Activated CD4-positive, alpha-beta T cell treated with anti-CD3 and anti-CD28 coated beads for 24 hours (primary cell): ENCODE measurements at places on chromosomes 13 and 19.

GRCh38 chr13:33258808-33259193, 26.8 kb downstream of the STARD13 start:
- DNase-seq = no peak

GRCh38 chr13:42834946-42835345, 53.6 kb downstream of the FAM216B start:
- DNase-seq = no peak

GRCh38 chr13:98937911-98938381, 39.9 kb downstream of the DOCK9 start:
- no peak for DNase-seq

DNA sequence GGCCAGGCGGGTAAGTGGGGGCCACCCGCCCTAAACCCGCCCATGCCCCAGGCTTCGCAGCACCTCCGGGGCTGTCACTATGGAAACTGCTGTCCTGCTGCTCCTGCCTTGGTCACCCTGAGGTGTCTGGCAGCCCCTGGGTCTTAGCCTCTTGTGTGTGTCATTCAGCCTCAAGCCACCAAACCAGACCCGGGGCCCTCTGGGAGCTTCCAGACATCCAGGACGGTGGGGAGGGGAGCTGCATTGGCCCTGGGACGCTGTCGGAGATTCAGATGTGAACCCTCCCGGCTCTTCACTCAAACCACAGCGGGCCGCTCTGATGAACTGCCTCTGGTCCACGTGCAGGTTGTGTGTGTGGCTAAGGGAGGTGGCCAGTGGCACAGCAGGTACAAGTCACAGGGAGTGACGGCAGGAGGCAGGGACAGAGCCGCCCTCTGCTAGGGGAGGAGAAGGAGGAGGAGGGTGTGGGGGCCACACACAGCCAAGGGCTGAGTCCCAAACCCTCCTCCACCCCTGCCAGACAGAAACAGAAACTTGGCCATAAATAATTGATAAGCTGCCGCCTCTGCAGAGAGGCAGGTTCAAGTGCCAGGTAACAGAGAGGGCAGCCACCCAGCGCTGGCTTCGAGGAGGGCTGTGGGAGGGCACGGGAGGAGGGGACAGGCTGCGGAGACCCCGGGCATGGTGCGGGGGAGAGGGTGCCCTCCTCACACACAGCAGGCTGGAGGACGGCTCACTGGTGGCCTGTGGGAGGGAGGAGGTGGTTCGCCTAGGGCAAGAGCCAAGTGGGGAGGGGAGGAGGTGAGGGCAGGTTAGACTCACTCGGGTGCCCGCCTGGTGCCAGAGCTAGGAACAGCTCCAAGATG, 8.0 kb downstream of the NANOS3 start:
- DNase-seq = no peak

DNA sequence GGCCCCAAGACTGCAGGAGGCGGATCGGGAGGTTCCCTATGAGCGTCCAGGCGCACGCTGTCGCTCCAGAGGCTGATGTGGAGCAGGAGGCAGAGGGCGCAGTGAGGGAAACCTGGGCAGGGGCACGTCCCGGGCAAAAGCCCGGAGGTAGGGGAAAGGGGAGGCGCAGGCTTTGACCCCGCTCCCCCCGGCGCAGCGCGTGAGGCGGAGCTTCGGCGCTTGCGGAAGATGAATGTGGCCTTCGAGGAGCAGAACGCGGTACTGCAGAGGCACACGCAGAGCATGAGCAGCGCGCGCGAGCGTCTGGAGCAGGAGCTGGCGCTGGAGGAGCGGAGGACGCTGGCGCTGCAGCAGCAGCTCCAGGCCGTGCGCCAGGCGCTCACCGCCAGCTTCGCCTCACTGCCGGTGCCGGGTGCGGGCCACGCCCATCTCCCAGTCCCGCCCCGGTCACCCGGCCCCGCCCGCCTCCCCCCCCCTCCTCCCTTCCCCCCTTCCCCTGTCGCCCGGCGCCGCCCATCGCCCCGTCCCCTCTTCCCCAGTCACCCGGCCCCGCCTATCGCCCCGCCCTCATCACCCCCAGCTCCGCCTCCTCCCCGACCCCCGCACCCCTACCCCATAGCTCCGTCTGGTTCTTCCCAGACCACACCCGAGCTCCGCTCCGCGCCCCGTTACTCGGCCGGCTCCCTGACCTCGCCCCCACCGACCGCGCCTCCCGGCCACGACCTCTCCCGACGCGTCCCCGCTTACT, 4.1 kb downstream of the HMG20B start:
- no peak for DNase-seq
